GM23338 (cell line): ENCODE measurements at places on chromosomes 4 and X.

DNA sequence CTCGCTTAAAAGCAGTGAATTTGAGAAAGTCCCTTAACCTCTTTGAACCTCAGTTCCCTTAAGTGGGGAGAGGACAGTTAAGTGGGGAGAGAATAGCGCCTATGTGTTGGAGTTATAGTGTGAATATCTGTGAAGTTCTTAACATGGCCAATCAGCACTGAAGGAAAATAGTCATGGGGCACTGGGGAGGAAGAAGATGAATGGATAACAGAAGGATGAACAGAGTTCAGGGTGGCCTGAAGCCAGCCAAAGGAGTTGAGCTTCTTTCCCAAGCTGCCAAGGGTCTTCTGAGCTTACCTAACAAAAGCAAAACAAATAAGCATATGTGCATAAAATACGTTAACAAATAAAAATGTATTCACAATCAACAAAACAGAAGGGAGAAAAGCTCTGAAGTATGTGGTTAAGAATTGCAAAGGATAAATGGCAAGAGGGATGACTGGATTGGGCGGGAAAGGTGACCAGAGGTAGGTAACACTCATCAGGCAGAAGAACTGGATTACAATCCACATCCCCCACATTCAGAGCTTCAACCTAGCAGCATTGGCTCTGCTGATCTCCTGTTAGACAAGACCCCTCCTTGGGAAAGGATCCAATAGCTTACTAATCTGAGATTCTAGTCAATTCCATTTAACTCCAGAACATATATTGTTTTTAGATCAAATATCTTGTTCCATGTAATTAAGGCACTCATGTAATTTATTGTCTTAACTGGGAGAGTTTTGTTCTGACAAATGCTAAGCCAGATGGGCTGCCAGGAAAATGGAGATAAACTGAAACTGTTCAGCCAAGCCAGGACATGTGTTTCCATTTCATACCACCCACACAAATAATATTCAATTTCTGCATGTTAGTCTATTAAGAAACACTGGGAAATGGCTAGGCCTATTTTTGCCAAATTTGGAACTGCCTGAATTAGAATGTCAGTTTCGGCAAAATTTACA, 221.2 kb downstream of the LDB2 start:
- DNase-seq = no peak

DNA sequence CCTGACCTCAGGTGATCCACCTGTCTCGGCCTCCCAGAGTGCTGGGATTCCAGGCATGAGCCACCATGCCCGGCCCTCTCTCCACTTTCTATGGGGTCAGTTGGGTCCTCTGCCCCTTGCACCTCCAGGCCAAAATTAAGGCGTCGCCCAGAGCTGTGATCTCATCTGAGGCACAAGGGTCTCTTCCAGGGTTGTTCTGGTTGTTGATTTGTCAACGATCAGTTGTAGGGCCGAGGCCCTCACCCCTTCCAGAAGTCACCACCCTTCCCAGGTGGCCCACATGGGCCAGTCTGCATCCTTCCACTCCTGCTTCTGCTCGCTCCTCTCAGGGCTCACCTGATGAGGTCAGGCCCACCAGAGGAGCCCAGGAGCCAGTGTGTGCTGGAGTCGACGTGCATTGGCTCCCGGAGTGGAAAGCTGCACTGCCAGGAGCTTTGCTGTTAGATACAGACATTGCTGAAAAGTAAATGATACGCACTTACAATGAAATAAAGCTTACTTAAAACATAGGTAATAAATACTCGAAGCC, 14.3 kb upstream of the TMEM271 start:
- no peak for DNase-seq

DNA sequence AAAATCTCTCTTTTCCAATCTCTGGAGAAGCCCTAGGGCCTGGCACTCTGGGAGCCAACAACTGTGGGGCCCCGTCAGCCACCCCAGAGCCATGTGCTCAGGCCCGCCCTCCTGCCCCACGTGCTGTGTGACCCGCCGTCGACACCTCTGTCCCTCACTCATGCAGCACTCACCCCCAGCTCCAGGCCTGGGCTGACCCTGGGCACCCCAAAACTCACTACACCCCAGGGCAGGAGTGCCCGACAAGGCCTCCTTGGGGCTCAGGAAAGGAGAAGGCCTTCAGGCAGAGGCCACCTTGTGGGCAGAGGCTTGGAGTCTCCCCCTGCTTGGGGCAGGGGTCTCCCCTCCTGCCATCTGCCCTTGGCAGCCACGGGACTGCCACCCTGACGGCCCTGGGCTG, 5.7 kb downstream of the MYL5 start:
- DNase-seq = no peak

- DNase-seq = no peak
Measured at GRCh38 chr4:23728971-23729370, 160.9 kb downstream of the PPARGC1A start.

GRCh38 chr4:102103368-102103767, 241.9 kb downstream of the SLC39A8 start:
- DNase-seq = no peak

DNA sequence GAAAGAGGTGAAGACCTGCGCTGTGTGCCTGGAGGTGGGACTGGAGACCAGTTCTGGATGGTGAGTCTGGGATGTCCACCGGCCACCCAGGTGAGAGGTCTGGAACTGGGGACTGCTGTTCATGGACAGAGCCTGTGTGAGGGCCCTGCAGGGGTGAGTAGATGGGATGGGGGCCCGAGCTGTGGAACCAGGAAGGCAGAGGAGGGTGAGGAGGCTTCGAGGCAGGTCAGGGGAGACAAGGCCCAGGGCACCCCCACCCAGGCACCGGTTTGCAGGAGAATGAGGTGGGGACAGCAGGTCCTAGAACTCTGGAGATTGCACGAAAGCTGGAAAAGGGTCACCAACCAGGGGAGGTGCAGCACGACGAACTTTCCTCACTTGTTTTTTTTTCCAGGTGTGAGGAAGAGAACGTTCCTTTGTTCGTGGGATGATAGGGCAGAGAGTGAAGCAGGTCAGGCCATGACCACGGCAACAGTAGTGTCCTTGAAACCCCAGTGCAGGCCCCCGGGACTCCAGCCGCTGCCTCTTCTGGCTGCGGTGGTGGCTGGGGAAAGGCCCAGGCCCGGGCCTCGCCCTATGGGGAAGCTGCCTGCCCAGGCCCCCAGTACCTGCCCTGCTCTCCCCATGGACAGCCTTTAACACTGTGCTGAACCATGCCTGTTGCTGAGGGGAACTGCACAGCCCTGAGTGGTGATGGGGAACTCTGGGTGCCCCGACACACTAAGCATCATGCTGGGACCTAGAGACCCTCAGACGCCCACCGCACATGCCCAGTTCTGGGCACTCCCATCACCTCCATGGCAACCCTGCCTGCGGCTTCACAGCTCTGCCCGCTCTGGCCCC, 22.9 kb downstream of the TNIP2 start:
- no peak for DNase-seq

- no peak for DNase-seq
Measured at GRCh38 chrX:111823703-111824102, 52.3 kb upstream of the TRPC5OS start.

- no peak for DNase-seq
Measured at GRCh38 chr4:162401021-162401420, 237.2 kb upstream of the FSTL5 start.

- DNase-seq = peak; percentile 56
Measured at GRCh38 chr4:81030981-81031791, 678 bp downstream of the BMP3 start.

GRCh38 chr4:70426789-70427188, 29.0 kb downstream of the OPRPN start:
- no peak for DNase-seq

DNA sequence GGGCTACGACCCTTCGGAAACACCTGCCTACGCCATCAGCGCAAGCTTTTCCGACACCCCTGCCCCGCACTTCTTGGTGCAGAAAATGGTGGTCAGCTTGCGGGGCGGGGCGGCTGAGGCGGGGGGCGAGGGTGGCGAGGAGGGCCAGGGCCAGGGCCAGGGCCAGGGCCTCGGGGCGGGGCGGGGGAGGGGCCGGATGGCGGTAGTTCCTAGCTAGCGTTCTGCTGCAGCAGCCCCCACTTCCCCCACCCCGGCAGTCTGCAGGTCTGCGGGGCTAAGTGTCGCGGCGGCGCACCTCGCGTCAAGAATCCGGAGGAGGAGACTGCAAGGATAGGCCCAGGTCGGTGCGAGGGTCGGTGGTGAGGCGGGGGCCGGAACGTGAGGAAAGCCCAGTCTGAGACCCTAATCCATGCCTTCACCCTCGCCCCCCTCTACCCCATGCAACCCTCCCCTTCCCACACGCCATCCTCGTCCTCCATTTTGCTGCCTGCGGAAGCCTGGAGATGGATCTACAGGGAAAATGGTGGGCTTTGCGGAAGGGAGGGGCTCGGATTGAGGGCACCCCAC, 600 bp downstream of the BEX4 start:
- DNase-seq = peak; percentile 55

DNA sequence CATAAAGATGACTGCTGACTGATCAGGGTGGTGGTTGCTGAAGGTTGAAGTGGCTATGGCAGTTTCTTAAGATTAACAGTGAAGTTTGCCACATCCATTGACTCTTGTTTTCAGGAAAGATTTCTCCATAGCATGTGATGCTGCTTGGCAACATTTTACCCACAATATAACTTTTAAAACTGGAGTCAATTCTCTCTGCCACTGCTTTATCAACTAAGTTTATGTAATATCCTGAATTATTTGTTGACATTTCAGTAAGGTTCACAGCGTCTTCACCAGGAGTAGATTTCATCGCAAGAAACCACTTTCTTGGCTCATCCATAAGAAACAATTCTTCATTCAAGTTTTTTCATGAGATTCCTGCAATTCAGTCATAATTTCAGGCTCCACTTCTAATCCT, 166.5 kb upstream of the SPRY1 start:
- no peak for DNase-seq

- no peak for DNase-seq
Measured at GRCh38 chr4:1775731-1776500, 17.2 kb upstream of the FGFR3 start.

GRCh38 chr4:164221631-164222030, 532.3 kb upstream of the SMIM31 start:
- DNase-seq = no peak

DNA sequence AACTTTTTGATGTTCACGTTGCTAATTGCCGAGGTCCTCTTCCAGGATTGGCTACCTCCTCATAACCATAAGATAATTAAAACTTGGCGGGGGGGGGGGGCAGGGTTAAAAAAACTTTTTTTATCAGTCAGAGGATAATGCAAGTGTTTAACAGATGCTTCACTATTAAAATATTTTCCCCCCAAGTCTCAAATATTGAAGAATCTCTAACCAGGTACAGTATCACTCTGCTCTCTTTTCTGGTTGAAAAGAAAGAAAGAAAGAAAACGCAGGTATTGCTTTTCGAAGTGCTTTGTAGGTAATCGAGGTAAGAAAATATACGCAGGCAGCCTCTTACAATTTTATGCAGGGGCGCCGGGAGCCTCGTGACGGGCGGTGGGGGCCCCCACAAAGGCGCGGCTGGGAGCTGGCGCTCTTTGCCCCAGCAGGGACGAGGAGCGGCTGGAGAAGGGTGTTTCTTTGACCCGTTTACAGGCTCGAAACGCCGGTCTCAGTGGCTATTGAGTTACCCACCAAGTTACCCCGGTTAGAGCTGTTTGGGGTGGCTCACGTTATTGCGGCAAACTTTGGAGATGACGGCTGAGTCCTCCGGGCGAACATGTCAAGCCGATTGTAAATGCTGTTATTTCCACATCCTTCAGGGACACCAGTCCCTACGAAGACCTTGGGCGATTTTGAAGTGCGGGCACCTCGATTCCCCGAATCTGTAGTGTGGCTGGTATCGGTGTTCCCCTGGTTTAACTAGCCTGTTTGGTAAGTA, 477 bp upstream of the HAND2 start:
- DNase-seq = peak; percentile 28

GRCh38 chr4:127421437-127421836, 211.3 kb upstream of the INTU start:
- no peak for DNase-seq

DNA sequence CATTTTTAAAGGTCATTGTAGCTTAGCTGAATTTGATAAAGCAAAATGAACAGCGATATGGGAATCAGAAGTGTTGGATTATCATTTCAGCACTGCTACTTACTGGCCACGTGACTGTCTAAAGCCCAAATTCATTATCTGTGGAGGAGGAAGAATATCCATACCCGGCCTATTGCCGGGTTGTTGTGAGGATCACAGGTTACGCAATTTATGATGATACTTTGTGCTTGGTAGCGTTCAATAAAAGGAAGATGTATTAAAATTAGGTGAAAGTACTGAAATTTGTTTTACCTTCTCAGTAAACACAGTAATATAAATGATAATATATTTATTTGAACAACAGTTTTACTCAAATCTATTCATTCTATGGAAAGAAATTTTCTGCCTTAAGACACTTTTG, 1540.2 kb downstream of the ADGRL3 start:
- no peak for DNase-seq

DNA sequence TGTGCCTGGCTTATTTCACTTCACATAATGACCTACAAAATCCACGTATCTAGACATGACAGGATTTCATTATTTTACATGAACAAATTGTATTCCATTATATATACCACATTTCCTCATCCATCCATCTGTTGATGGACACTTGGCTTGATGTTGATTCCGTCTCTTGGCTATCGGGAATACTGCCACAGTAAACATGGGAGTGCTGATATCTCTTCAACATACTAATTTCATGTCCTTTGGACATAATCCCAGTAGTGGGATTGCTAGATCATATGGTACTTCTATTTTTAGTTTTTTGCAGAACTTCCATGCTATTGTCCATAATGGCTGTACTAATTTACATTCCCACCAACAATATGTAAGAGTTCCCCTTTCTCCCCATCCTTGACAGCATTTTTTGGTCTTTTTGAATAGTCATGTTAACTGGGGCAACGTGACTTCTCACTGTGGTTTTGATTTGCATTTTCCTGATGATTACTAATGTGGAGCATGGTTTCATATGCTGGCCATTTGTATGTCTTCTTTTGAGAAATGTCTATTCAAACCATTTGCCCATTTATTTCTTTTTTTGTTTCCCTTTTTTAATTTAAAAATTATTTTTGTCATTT, 68.9 kb downstream of the HTRA3 start:
- no peak for DNase-seq

DNA sequence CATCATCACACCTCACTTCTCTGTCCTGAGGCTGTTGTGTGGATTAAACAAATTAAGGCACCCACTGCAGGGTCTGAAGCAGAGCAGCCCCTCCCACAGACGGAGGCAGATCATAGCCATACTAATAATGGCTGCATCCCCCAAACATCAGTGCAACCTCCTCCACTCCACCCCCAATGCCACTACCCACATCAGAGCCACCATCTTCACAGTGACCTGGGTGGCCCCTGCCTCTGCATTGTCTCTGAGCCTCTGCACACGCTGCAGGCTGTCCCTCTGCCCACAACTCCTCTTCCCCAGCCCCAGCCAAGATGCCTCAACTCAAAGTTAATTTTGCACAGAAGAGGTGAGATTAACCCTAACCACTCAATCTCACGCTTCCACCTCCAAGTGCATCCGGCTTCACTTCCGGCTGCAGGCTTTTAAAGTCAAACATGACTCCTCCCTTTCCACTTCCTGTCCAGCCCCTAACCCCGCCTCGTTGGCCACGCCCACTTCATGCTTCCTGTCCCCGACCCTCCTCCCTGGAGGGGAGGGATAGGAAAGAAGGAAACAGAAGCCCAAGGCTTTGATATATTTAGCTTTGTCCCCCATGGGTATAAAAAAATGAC, 22.7 kb downstream of the JAKMIP1 start:
- peak; percentile 66 for DNase-seq

GRCh38 chr4:139641218-139641617, 24.4 kb upstream of the MGST2 start:
- DNase-seq = peak; percentile 16
